ENCODE measurements at places on chromosomes 2 and 18. TPM values are rescaled to one million over a fixed set of nuclear protein-coding genes. Genes with fewer than 3 reads are reported as not detected.

DNA sequence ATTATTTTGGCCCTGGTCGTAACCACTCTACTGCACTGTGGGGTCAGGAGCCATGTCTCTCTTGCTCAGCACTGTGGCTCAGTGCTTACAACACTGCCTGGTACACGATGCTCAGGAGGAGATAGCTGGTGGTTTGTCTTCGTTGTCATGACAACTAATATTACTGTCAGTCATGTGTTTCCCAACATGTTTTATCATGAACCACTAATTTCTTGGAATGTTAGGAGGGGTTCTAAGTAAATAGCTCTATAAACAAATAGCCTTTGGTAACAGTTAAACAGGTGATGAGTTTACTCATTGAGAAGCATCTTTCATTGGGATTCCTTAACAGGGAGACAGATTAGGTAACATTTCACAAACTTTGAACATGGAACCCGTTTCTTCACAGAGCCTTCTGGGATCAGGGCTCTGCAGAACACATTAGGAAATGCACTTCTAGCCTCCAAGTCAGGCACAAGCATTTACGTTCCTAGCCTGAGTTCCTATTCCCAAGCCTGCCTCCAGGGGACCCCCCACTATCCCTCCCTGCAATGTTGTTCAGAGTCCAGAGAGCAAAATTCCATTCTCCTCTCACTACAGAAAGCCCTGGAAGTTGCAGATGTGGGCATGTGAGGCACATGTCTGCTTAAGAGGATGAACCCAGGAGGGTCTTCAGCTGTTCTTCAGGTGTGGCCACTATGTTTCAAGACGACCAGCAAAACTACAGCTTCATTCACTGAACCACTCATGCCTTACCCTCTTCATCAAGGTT is 6.4 kb upstream of the RBM44 start:
- no peaks in the 10 kb centered on the region for H3K27me3 ChIP-seq
- no peak overlapping the region for H3K4me3 ChIP-seq
- H3K4me1 ChIP-seq, result no peaks in the 10 kb centered on the region
- H3K27ac ChIP-seq, result no peak overlapping the region
- no peaks in the 10 kb centered on the region for H3K36me3 ChIP-seq

- no peak overlapping the region for H3K4me3 ChIP-seq
- no peaks in the 10 kb centered on the region for H3K27me3 ChIP-seq
- no peak overlapping the region for H3K27ac ChIP-seq
- no peak for DNase-seq
- no peaks in the 10 kb centered on the region for H3K36me3 ChIP-seq
Observed at GRCh38 chr2:156004459-156004858, 328.1 kb downstream of the NR4A2 start.

DNA sequence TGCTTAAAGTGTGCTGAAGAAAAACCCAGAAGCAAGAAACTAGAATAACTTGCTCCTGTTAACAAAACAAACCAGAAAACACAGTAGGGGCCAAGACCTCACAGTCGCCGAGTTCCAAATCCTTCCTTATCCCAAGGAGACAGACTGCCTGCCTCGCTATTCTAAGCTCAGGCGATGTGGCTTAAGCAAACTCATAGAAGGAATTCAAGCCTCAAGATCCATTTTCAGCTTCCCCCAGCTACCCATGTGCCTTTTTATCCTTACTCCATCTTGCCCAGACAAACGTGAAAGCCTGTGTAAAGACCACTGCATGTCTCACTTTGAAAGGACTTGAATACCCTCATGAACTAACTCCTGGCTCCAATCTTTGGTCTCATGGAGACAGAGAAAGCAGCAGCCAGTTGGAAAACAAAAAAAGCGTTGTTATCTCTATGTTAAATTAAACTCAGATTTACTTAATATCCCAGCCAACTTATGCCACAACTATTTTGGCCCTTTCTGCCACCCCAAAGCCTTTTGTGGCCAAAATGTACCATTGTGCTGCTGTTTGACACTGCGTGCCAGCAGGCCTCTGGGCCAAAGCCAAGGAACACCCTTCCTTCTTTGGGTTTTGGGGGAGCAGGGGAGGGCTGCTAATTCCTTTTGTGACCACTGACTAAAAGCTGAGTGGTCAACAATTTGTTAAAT is 123.2 kb upstream of the FZD5 start:
- H3K4me3 ChIP-seq, result no peak overlapping the region
- no peaks in the 10 kb centered on the region for H3K4me1 ChIP-seq
- H3K27ac ChIP-seq, result no peak overlapping the region
- DNase-seq, result no peak
- no peaks in the 10 kb centered on the region for H3K36me3 ChIP-seq

DNA sequence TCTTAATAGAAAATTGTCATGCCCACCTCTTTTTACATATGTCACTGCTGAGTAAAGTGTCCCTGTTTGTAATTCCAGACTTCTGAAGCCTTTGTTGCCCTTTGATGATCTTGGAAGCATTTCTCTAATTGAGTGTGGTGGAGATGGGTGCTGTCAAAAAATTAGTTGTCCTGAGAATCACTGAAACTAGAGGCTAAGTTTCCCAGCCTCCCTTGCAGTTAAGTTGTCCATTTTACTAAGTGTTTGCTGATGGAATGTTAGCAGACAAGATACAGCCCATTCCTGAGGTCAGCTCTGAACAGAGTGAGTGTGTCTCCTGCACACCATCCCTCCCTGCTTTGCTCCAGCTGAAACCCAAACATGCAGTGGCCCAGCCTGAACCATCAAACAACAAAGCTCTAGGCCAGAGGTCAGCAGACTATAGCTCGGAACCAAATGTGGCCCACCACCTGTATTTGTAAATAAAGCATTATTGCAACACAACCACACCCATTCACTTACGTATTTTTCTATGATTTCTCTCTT is 28.1 kb upstream of the TMEM177 start:
- no peak overlapping the region for H3K4me3 ChIP-seq
- no peak for DNase-seq
- H3K36me3 ChIP-seq, result no peaks in the 10 kb centered on the region
- H3K27me3 ChIP-seq, result peaks cover 5% of the 10 kb centered on the region
- H3K27ac ChIP-seq, result no peak overlapping the region
- H3K4me1 ChIP-seq, result no peaks in the 10 kb centered on the region

GRCh38 chr2:202290316-202290715 is 24.8 kb downstream of the NOP58 start:
- no peak for DNase-seq
- peaks cover 68% of the 10 kb centered on the region for H3K36me3 ChIP-seq
- no peaks in the 10 kb centered on the region for H3K4me1 ChIP-seq
- no peak overlapping the region for H3K27ac ChIP-seq

GRCh38 chr2:232672588-232672987 is 24.5 kb upstream of the GIGYF2 start:
- H3K36me3 ChIP-seq, result no peaks in the 10 kb centered on the region
- H3K27me3 ChIP-seq, result no peaks in the 10 kb centered on the region
- H3K4me3 ChIP-seq, result no peak overlapping the region
- DNase-seq, result no peak
- no peaks in the 10 kb centered on the region for H3K4me1 ChIP-seq

DNA sequence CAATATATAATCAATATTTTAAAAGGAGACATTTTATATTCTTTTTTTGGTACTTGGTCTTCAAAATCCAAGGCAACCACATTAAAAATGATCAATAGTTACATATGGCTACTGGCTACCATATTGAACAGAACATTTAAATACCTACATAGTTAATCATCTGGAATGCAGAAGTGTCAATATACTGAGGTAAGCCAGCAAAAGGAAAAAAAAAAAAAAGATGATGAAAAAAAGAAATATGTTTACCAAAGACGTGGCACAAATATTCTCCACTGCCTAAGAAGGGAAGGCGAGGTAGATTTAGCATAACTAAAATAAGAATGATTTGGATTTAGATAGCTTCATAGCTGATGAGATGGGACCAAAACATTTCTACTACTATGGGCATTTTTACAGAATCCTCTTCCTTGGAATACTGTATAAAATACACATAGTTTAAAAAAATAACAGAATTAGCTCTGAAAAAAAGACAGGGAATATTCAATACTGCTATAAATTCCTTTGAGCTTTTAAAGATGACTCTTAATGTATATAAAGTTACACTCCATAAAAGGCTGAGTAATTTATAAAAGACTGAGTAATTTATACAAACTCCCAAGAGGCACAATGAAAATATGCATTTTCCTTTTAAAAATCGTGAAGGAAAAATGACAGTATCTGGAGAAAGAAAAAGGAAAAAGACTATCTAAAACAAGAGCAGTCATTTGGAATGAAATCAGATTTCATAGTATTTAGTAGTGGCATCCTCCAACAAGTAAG is 63.5 kb downstream of the CDH2 start:
- no peak for DNase-seq
- H3K27ac ChIP-seq, result no peak overlapping the region

GRCh38 chr2:37877457-37878315 is 47.4 kb upstream of the RMDN2 start:
- no peaks in the 10 kb centered on the region for H3K36me3 ChIP-seq
- H3K4me3 ChIP-seq, result no peak overlapping the region
- H3K27ac ChIP-seq, result no peak overlapping the region
- H3K27me3 ChIP-seq, result no peaks in the 10 kb centered on the region
- DNase-seq, result peak; percentile 57

DNA sequence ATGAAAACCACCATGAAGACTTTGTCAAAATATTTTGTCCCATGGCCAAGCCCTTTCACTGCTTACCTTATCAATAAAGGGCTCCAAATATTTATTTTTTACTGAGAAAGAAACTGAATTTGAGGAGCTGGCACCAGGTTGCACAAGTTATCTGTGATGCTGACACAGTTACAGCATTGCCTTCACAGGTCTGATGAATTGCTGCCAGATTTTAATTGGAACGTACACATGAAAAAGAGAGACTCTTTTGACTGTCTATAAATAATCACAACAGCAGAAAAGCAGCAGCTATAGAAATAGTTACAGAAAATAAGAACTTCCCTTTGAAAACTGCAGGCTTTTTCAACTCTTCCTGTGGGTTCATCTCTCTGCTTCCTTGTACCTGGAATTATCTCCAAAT is 23.9 kb downstream of the TMEM200C start:
- H3K27me3 ChIP-seq, result no peaks in the 10 kb centered on the region
- no peak overlapping the region for H3K27ac ChIP-seq
- no peaks in the 10 kb centered on the region for H3K4me1 ChIP-seq
- DNase-seq, result no peak
- no peaks in the 10 kb centered on the region for H3K36me3 ChIP-seq

- no peaks in the 10 kb centered on the region for H3K27me3 ChIP-seq
- H3K27ac ChIP-seq, result no peak overlapping the region
- no peak for DNase-seq
- no peak overlapping the region for H3K4me3 ChIP-seq
Observed at GRCh38 chr2:16272038-16272788, 331.9 kb downstream of the MYCN start.

DNA sequence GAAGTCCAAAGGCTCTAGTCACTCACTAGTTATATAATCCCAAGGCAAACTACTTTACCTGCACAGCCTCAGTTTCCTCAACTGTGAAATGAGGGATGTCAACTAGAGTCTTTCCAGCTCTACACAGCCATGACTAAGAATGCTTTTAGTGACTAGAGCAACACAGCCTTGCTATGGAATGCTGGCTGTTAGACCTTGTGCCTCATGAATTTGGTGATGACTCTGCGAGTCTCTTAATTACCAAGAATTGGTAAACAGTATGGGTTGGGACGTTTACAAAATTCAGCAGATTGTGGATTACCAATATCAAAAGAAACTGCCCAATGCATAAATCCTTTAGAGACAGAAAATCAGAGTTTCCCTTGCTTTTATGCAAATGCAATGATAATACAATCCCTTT is 163.7 kb downstream of the ASXL3 start:
- H3K36me3 ChIP-seq, result no peaks in the 10 kb centered on the region
- no peak overlapping the region for H3K4me3 ChIP-seq
- H3K27ac ChIP-seq, result no peak overlapping the region
- no peak for DNase-seq

DNA sequence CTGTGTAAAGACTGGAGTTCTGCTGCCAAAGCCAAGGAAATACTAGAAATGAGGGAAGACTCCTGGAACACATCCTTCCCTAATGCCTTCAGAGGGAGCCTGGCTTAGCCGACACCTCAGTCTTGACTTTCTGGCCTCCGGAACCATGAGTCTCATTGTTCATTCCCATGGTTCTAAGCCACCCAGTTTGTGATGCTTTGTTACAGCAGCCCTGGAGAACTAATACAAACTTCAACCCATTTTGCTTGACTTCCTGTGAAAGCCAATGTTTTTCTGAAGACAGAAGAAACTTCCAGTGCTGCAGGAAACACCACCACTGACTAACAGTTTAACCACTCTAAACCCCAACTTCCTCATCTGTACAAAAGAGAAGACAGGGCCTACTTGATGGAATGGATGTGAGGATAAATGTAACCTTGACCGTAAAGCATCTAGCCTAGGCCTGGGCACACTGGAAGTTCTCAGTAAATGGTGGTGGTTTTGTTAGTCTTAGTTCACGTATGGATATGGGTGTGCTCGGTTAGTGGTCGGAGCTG is 85.9 kb upstream of the RFX8 start:
- H3K27me3 ChIP-seq, result no peaks in the 10 kb centered on the region
- peaks cover 30% of the 10 kb centered on the region for H3K4me1 ChIP-seq
- H3K36me3 ChIP-seq, result no peaks in the 10 kb centered on the region

DNA sequence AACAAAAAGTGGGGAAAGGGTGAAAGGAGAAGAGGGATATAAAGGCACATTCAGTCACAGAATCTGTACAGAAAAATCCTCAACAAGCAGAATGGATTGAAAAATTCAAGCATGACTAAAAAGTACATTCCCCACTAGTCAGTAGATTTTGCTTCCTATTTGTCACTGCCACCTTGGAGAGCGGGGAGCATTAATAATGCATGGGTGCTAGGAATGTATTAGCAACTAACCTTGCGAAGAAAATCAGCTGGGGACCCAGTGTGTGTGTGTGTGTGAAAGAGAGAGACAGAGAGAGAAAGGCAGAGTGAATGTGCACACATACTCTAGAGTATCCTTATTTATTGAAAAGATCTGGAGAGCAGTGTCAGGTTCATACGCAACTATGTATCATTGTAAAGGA is 968.7 kb upstream of the ZEB2 start:
- H3K36me3 ChIP-seq, result no peaks in the 10 kb centered on the region
- no peak overlapping the region for H3K27ac ChIP-seq
- no peaks in the 10 kb centered on the region for H3K4me1 ChIP-seq
- DNase-seq, result no peak
- no peaks in the 10 kb centered on the region for H3K27me3 ChIP-seq

The TWIST2 gene
- total RNA-seq, result not detected

The LRRC30 gene
- not detected for total RNA-seq

The UGT1A8 gene
- total RNA-seq, result not detected

The CYP27C1 gene
- not detected for total RNA-seq

The CD207 gene
- total RNA-seq, result not detected

The DNMT3A gene
- 62.2 TPM for total RNA-seq

The ARHGEF4 gene
- total RNA-seq, result 2.5 TPM

The GLI2 gene
- total RNA-seq, result not detected

The CACNB4 gene
- total RNA-seq, result 0.64 TPM

The CHN1 gene
- 3.7 TPM for total RNA-seq

The ANKRD30B gene
- not detected for total RNA-seq

The UCN gene
- 5.1 TPM for total RNA-seq

The ALPG gene
- total RNA-seq, result not detected

Measured in CD4-positive, alpha-beta memory T cell (primary cell).